ENCODE measurements at places on chromosomes 2 and 18. TPM values are rescaled to one million over a fixed set of nuclear protein-coding genes. Genes with fewer than 3 reads are reported as not detected.

GRCh38 chr2:17604050-17604449 is 63.6 kb downstream of the VSNL1 start:
- peaks cover under 1% of the 10 kb centered on the region for H3K4me1 ChIP-seq
- no peak overlapping the region for H3K4me3 ChIP-seq
- H3K27ac ChIP-seq, result no peak overlapping the region
- H3K36me3 ChIP-seq, result peaks cover 4% of the 10 kb centered on the region
- DNase-seq, result no peak

Gene NTSR2
- not detected for total RNA-seq

DNA sequence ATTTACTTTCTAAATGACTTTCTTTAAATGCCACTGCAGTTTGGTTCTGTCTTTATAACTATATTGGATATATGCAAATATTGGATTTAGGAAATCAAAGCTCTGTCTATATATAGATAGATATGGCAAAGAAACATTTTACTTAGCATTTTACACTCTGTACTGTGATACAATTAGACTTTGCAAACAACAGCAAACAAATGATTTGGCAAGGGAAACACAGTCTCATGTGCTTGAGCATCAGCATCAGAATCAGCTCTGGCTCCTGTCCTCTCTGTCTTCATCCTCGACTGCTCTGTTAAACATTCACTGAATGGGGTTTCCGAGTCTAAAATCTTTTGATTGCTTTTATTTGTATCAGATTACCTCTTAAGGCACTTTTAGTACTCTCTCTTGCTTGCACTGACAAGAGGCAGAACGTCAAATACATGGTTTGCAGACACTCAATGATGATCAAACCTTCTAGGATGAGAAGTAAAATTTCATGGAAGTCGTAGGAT is 176.8 kb upstream of the LRP1B start:
- no peak overlapping the region for H3K4me3 ChIP-seq
- H3K4me1 ChIP-seq, result no peaks in the 10 kb centered on the region
- DNase-seq, result no peak
- no peaks in the 10 kb centered on the region for H3K27me3 ChIP-seq
- H3K27ac ChIP-seq, result no peak overlapping the region
- no peaks in the 10 kb centered on the region for H3K36me3 ChIP-seq

Gene PRKAG3
- not detected for total RNA-seq

- DNase-seq, result no peak
- no peaks in the 10 kb centered on the region for H3K36me3 ChIP-seq
- H3K27ac ChIP-seq, result no peak overlapping the region
- no peaks in the 10 kb centered on the region for H3K4me1 ChIP-seq
Observed at GRCh38 chr18:70720607-70721006, 431.8 kb downstream of the SOCS6 start.

GRCh38 chr2:180655842-180656454 is 324.5 kb upstream of the UBE2E3 start:
- no peaks in the 10 kb centered on the region for H3K36me3 ChIP-seq
- no peak for DNase-seq
- H3K27me3 ChIP-seq, result peaks cover 1% of the 10 kb centered on the region
- no peak overlapping the region for H3K4me3 ChIP-seq
- H3K4me1 ChIP-seq, result peaks cover 3% of the 10 kb centered on the region

Gene OXER1
- total RNA-seq, result 1.5 TPM
